ENCODE measurements at places on chromosomes 6 and 20.

DNA sequence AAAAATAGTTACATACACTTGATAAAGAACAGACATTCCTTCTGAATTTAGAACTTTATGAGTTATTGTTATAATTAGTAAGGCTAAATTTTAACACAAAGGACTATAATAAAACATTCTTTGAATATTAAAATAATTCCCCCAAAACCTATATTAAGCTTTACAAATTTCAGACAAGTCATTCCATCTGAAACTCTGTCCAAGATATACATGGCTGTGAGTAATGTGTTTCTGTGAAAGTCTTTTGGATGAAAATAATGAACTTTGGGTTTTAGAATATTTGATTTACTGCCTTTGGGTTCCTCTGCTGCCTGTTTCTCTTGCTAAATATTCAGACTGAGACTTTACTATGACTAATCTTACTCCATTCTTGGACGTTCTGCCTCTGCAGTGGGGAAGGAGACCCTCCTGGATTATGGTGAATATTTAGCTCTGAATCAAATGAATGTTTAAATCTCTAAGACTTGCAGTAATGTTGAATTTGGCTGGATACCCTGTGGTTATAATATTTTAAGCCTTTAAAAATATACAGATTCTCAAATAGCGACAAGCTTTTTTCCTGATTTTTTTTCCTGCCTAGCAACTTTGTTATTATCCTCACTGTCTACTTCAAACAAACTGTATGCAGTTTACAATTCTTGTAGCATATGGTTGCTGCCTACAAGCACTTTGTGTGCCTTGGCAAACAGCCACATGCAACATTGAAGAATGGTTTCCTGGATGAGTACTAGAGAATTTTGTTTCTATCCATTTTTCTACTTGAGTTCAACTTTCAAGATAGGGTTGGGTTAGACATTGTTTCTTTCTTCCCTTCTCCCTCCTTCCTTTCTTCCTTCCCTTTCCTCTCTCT is 51.4 kb downstream of the TXLNB start:
- DNase-seq, result no peak

DNA sequence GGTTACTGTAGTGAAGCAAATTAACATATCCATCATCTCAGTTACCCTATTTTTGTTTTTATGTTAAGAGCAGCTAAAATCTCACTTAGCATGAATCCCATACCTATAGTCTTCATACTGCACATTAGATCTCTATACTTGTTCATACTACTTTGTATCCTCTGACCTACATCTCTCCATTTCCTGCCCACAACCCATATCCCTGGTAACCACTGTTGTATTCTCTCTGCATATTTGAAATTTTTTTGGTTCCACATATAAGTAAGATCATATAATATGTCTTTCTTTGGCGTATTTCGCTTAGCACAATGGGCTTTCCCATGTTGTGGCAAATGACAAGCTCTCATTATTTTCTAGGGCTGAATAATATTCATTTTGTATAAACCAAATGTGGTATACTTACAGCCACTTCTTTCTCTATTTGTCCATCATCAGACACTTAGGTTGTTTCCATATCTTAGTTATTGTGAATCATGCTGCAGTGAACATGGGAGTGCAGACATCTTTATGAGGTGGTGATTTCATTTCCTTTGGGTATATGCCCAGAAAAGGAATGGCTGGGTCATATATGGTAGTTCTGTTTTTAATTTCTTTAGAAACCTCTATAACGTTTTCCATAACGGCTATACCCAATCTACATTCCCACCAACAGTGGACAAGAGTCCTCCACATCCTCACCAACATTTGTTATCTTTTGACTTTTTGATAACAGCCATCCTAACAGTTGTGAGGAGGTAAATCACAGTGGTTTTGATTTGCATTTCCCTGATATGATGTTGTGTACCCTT is 39.8 kb downstream of the BACH2 start:
- DNase-seq, result no peak

DNA sequence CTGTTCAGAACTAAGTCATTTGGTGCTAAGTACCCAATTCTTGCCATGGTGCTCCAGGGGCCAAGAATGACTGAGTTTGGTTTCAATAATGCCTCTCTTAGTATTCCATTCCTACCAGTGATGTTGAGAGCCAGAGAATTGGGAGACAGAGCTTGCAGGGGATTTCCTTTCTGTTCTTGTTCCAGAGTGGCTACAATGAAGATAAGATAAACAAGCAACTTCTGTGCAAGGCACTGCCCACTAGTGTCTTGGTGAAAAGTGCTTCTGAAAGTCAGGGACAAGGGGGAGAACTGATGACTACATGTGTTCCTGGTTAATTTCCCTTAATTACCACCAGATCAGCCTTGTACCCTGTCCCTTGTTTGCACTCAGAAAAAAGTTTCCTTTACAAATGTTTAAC is 421.6 kb downstream of the BCKDHB start:
- DNase-seq, result no peak

GRCh38 chr6:3869632-3870527 is 20.7 kb downstream of the FAM50B start:
- DNase-seq, result no peak

DNA sequence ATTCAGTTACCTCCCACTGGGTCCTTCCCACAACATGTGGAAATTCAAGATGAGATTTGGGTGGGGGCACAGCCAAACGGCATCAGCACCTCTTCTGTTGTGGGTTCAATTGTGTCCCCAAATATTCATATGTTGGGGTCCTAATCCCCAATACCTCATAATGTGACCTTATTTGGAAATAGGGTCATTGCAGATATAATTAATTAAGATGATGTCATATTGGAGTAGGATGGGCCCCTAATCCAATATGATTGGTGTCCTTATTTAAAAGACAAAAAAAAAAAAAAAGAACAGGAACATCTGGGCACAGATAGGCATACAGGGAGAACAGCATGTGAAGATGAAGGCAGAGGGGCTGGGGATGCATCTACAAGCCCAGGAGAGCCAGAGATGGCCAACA is 89.4 kb downstream of the BFSP1 start:
- no peak for DNase-seq

- DNase-seq, result no peak
These were observed 97.3 kb upstream of the UST start for GRCh38 chr6:148649454-148649963.

DNA sequence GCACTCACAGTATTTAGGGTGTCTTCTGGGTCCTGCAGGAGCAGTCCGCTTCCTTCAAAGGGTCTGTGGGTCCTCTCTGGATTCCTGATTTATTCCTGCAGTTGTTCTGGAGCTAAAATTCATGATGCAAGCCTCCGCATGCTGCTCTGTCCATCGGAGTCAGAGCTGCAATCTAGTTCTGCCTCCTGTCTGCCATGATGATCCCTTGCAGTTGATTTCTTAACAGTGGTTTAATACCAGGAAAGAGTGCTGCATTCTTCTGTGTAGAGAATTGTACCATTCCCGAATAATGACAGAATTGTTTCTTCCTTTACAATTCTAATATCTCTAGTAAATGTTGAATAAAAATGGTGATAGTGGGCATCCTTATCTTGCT is 72.0 kb upstream of the B3GAT2 start:
- no peak for DNase-seq

DNA sequence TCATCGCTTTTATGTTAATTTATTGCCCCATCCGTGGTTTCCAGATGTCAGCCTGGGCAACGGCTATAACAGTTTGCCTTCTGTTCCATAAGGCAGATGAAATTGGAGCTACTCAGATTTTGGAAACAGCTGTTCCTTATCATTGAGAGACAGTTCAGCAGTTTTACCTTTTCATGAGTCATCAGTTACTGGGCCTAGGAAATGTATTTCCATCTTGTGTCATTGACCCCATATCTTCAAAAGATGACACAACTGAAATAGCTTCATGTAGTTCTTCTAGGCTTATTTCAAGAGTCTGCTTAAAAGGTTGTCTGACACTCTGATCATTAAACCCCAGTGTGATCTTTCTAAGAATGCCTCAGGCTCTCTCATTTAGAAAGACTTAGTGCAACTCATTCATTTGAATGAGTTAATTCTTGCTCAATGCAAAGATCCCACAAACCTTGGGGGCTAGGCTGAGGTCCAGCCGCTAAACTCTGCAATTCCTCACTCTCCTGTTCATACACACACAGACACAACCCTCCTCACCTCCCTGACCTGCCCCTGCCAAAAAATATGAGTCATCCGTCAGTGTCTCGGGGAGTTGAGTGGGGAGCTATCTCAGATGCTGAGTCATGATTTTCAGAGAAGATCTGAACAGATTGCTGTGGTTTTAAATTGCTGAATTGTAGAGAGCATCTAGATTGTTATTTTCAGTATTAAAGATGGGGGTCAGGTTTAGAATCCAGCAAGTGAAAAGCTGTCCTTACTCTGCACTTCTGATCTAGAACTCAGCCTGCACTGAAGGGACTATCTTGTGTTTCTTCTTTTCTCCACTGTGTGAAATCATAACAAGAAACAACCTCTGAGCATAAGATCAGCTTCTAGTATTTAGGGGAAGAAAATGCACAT is 61.8 kb downstream of the RPP40 start:
- DNase-seq, result no peak

GRCh38 chr6:53985366-53985765 is 125.9 kb upstream of the MLIP start:
- no peak for DNase-seq

All from effector CD8-positive, alpha-beta T cell (primary cell).